ENCODE measurements at places on chromosomes 2 and 18.

DNA sequence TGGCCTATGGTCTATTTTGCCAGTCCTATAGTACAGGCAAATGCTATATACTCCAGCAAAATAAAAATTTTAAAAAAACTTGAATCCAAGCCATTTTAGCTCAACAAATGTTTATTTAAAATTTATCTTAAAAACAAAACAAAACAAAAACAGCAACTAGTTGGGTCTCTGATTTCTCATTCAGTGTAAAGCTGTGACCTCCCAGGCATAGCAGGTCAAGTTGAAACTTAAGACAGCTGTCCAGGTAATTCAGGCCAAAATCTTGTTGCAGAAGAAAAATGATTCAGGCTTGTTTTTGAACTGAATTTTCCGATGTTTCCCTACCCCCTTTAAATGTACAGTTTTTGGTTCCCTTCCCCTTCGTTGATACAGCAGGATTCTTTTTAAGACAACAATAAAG lies 58.5 kb downstream of the CABLES1 start:
- no peak for DNase-seq

DNA sequence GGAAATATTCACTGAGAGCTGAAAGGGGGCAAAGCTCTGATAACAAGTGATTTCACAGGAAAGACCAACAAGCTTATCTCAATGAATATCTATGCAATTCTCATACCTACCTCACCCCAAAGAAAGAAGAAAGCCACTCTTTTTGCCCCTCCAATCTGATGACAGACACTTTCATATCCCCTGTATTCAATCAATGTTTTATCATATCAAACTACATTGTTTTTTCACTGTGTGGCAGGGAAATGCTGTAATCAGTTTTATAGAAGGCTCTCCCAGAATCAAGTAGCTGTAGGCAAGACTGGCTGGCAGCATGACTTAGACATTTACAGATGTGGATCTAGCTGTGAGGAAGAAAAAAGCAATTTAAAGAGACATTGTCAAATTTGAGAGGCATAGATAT lies 81.3 kb upstream of the PIK3C3 start:
- DNase-seq = no peak

DNA sequence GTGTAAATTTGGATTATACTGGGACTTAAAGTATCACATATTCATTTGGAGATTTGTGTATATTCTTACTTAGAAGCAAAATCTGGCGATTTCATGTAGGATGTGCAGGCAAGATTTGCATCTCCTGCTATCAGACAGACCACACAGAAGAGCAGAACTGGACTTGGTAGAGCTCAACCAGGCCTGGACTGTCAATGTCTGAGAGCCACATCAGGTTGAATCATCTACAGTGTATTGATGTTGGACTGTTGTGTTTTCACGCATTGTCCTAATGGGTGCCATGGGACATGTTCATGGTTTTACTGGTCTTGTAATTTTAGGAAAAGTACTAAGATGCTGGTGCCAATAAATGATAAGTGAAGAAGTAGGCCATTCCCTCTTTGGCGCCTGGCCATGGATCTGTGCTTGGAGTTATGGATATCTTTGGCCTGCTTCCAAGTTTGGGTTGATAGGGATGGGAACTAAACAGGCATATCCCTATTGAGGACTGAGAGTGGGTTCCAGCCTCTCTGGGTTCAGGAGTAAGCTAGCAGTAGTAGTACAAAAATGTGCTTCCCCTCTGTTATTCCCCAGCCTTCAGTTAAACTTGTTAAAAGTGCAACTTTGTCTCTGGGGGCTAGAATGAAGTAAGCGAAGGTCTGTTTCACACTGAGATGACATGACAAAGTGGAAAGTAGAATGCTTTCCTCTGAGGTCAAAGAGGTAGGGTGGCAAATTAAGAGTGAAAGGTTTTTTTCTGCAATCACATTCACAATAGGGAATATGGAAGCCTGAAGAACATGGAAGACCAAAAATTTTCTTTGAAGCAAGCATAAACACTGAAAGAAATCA lies 49.2 kb upstream of the NEMP2 start:
- no peak for DNase-seq

DNA sequence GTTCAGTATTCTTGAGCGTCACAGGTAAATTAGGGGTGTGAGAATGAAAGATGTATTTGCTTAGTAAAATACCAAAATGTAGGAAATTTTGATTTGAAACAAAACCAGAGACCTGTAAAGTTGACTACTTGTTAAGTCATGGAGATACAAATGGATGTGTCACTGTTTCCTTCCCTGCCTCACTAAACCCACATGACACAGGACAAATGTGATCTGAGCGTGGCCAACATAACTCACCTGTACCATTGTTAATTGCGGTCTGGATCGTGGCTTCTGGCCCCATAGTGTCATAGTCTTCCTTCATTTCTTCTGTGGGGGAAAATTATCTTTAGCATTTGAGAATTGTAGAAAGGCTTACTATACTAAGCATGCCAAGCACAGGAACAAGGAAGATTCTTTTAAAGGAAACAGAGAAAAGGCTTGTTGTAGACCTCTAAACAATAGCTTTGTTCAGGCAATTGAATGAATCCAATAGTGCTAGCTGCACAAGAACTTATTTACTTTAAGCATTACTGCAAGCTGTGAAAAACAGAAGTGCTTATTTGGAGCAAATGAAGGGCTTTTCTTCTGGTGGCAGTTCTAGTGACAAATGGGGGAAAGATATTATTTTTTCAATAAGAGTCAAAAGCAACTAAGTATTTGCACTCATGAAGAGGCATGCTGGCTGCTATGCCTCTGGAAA lies 95.2 kb downstream of the ZEB2 start:
- DNase-seq = no peak

DNA sequence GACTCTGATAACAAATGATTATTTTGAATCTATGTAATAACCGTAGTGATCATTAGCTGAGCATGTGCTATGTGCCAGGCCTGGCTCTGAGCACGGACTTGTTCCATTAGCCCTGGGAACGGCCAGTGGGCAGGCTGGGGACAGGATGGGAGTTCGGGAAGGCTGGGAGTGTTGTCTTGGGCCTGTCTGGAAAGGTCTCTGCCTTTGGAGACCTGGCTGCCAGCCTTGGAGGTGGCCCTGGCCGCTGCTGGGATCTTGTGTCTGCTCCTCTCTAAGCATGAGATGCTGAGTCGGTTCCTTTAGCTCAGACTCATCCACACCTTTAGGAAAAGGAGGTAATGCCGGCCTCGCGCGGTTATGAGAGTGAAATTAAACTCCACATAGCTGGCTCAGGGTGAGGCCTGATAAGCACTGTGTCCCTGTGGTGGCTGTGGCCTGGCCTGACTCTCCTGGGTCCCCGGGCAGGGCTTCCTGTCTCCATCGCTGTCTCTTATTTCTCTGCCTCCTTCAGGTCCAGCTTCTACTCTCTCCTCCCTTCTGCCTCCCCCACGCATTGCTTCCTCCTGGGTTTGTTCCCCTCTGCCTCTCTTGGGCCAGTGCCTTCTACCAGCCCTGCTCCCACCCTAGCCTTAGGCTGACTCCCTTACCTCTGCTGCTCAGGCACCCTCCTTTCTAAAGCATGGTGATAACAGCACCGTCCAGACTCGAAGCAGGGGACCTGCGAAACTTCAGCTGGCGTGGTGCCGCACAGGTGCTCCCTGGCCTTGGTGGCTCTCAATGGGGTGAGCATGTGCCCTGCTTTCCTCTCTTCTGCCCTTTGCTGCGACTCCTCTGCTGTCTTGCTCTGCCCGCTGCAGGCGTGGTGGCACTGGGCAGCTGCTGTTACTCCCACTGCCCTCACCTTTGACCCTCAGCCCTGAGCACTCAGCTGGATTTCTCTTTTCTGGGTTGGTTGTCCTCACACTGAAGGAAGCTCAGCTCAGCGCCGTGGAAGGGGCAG lies 41.8 kb downstream of the NCK2 start:
- no peak for DNase-seq

DNA sequence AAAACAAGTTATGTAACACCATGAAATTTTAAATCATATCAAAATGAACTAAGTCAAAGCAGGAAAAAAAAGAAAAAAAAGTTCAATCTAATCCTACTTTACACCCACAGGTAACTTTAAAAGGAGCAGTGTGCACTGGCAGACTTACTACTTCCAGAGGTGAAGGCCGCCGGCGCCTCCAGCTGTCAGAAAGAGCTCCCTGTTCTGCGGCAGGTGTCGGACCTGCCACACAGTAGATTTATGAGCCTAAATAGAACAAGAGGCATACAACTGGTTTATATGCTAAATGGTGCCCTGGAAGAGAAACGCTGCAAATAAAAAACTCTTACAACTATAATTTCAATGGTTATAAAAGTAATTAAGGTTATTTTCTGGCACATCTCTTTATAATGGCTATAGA lies 23.1 kb upstream of the PNO1 start:
- no peak for DNase-seq

DNA sequence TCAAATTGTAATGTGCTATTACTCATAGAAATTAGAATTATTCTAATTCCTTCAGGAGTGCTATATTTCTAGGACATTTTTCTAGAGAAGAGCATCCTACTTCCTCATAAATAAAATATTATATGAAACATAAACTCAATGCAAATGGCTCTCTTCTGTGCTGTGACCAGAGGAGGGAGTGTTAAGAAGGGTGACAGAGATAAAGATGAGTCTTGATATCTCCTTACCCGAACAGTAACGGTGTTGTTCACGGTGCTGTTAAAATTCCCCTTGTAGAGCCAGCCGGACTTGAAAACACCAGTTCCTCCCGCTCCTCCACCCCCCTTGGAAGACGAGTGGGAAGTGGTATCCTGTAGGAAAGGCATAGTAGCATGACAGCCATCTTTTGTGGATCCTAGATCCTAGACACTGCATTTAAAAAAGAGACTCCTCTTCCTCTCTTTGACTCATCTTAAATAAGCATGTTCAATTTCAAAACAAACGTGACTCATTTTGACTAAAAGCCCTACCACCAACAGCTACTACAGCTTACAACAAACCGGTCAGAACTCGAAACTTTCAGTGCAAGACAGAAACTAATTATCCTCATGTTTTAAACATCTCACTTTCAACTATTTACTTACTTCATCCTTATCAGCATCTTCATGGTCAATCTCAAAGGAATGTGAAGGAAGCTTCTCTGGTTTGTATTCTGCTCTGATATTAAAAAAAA lies 156.3 kb downstream of the DOCK10 start:
- no peak for DNase-seq

- no peak for DNase-seq
These were observed 15.0 kb upstream of the CYS1 start for GRCh38 chr2:10095175-10095574.

- no peak for DNase-seq
These were observed 444.9 kb downstream of the NCKAP5 start for GRCh38 chr2:133123393-133123792.

DNA sequence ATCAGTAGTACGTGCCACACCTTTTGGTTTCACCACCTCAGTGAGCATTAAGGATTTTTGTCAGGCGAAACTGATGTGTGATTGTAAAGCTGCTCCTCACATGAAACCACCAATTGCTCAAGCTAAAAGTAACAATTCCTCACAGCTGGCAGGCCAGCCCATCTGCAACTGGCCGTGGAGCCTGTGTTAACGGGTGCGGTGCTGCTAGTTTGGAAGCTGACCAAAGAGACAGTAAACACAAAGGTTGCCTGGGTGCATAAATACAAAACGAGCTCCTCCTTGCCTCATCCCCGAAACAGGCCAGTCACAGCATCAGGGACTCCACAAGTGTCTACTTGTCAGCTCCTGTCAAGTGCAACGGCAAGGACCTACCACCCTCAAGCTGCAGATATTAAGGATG lies 32.0 kb downstream of the LGALSL start:
- DNase-seq = no peak

Measured in RKO (cell line).